ENCODE measurements at places on chromosomes 12 and 14. TPM values are rescaled to one million over a fixed set of nuclear protein-coding genes. Genes with fewer than 3 reads are reported as not detected.

GNB3 gene
- total RNA-seq, result 20.7 TPM

RNU4-1 gene
- 1,293 TPM for total RNA-seq

NGB gene
- total RNA-seq, result not detected

PAPLN gene
- 0.75 TPM for total RNA-seq

KLRD1 gene
- 0.31 TPM for total RNA-seq

DNA sequence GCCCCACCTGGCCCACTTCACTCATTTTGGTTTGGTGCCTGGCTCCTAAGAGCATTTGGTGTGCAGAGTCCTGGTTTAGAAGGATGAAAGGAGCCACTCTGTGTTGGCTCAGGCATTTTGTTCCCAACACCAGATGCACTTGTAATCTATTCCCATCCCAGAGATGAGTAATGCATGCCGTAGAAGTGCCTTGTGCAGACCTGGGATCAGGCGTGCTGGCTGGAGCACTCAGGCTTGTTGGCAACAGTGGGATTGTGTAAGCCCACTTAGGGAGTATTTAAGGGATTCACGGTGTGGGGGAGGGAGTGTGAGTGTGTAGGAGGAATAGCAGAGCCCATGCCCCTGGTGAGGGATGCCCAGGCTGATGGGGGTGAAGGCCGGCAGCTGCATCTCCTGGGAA is 501.5 kb upstream of the TBX3 start:
- no peaks in the 10 kb centered on the region for H3K4me1 ChIP-seq
- H3K4me3 ChIP-seq, result no peak overlapping the region
- no peak overlapping the region for H3K27ac ChIP-seq
- no peaks in the 10 kb centered on the region for H3K36me3 ChIP-seq
- no peaks in the 10 kb centered on the region for H3K27me3 ChIP-seq

DNA sequence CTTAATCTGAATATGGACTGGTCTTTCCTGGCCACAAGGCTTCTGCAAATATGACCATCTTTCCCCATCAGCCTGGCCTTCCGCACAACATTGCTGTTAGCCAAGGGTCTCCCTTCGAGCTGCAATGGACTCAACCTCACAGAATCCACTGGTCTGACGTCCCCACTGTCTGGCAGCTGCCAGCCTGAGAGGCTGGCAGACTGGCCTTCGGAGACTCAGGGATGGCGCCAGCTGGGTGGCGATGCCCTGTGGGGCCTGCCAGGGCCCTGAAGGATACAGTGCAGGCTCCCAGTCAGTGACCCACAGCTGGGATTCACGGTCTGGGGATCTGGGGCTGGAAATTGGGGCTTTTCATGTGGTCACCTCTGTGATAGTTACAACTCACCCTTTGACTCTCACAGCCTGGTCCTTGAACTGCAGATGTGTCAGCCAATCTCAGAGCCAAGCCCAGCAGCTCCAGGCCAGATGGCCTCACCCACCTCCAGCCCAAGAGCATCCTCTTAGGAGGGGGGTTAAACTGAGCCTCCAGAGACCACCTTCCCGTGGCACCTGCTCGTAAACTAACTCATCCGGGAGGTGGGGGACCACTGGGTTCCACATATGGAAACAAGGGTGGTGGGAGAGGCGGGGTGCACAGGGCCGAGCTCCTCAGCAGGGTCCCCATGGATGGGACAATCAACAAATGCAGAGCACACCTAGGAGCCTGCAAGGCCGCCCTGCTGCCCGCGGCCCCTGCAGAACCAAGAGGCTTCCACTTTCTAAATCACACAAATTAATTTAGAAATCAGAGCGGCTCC is 21.1 kb upstream of the C14orf180 start:
- H3K4me3 ChIP-seq, result no peak overlapping the region
- no peaks in the 10 kb centered on the region for H3K36me3 ChIP-seq
- no peaks in the 10 kb centered on the region for H3K4me1 ChIP-seq
- no peaks in the 10 kb centered on the region for H3K27me3 ChIP-seq
- DNase-seq, result no peak

- H3K4me1 ChIP-seq, result no peaks in the 10 kb centered on the region
- peak overlapping the region; percentile 98 for H3K27ac ChIP-seq
- H3K36me3 ChIP-seq, result peaks cover 49% of the 10 kb centered on the region
Measured at GRCh38 chr12:133081159-133081780, 547 bp downstream of the ZNF140 start.

DNA sequence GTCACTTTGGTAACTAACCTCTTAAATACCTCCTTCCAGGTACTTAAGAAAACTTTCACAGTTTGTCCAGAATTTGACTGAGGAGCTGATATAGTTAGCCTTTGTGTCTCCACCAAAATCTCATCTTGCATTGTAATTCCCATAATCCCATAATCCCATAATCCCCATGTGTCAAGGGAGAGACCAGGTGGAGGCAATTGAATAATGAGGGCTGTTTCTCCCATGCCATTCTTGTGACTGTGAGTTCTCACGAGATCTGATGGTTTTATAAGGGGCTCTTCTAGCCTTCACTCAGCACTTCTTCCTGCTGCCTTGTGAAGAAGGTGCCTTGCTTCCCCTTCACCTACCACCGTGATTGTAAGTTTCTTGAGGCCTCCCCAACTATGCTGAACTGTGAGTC is 7.8 kb upstream of the NOVA1 start:
- no peaks in the 10 kb centered on the region for H3K4me1 ChIP-seq
- H3K36me3 ChIP-seq, result no peaks in the 10 kb centered on the region
- no peak for DNase-seq
- no peaks in the 10 kb centered on the region for H3K27me3 ChIP-seq
- no peak overlapping the region for H3K27ac ChIP-seq

GRCh38 chr12:94674835-94675234 is 24.5 kb upstream of the TMCC3 start:
- H3K4me3 ChIP-seq, result no peak overlapping the region
- peaks cover 5% of the 10 kb centered on the region for H3K27me3 ChIP-seq
- H3K36me3 ChIP-seq, result no peaks in the 10 kb centered on the region
- H3K27ac ChIP-seq, result no peak overlapping the region

DNA sequence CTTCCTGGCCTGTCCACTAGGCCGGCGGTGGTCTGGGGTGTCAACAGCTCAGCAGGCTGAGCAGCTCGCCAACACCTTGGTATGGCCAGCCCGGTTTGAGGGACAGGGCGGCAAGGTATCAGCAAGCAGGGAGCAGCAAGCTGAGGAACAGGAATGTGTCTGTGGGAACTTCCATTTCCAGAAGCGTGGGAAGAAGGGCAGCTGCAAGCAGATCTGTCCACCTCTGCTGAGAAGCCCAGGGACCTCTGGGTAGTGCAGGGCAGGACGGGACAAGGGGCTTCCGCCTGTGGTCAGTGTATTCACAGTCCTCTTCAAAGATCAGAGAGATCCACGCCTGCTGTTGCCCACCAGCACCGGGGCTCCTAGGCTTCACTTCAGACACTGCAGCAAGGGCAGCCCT is 36.0 kb downstream of the ACTN1 start:
- no peak overlapping the region for H3K4me3 ChIP-seq
- H3K27me3 ChIP-seq, result no peaks in the 10 kb centered on the region

GRCh38 chr12:80472236-80472635 is 28.2 kb downstream of the PTPRQ start:
- H3K27me3 ChIP-seq, result no peaks in the 10 kb centered on the region
- no peak overlapping the region for H3K4me3 ChIP-seq
- H3K4me1 ChIP-seq, result peaks cover 27% of the 10 kb centered on the region
- no peaks in the 10 kb centered on the region for H3K36me3 ChIP-seq
